ENCODE measurements at places on chromosomes 5 and 9. TPM values are rescaled to one million over a fixed set of nuclear protein-coding genes. Genes with fewer than 3 reads are reported as not detected.

- no peak for DNase-seq
Observed at GRCh38 chr9:83976372-83976771, 3.6 kb downstream of the HNRNPK start.

- DNase-seq: no peak
Observed at GRCh38 chr9:96758845-96759673, 18.8 kb downstream of the ZNF510 start.

Gene PPP2R2B
- 1.6 TPM for total RNA-seq

DNA sequence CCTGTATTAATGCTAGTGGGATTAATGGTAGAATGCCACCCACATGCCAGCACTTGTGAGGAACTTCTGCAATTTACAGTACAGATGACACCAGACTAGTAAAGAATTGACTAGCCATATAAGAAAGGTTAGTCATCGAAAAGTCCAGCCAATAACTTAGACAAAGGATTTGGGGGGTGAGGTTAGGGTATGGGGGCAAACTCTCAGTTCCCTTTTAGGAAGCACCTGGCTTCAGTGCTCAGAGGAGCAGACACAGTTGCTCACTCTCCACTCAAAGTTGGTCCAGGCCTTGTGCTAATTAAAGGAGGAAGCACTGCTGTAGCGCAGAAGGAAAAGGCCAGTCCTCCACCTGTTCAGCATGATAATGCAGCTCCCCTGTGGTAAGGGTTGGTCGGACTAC is 25.2 kb downstream of the TGFBR1 start:
- DNase-seq: no peak

DNA sequence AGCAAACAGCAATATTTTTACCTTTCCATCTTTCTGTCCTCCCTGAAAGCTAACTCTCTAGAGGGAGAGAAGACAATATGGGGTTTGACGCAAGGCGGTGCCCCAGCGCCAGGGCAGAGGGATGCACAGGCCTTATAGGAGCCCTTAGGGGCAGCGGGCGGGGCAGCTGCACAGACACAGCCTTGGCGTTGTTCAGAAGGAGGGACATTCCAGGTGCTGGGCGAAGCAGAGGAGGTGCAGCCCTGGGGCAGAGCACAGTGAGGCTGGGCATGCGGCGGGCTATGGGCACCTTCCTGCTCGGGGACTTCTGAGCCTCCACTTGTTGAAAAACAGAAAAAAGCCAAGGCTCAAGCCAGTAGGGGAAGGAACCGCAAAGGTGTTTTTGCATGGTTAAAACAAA is 33.7 kb upstream of the BICD2 start:
- no peak for DNase-seq

- no peak for DNase-seq
Observed at GRCh38 chr5:179176571-179177230, 116.5 kb downstream of the ZNF354C start.

Gene ZNF354B
- total RNA-seq: 29.8 TPM

GRCh38 chr9:20713172-20713571 is 29.1 kb downstream of the FOCAD start:
- no peak for DNase-seq

DNA sequence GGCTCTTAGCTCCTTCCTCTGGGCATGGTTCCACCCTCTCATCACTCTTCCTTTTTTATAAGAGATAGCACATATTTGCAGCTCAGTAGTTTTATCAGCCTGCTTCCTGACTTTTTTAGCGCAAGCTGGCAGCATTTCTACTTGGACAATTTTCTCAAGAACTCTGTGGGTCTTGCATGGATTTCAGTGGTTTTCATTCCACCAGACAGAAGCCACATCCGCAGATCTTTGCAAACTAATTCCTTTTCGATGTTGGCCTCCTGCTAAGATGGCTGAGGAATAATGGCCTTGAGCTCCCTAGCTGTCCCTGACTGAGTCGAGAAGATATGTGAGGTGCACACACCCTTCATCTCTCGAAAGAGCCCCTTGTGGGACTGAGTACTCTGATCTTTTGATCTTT is 49.5 kb downstream of the GALNT12 start:
- no peak for DNase-seq

- DNase-seq: no peak
Observed at GRCh38 chr9:137484551-137485315, 25.6 kb upstream of the NSMF start.

Gene CERT1
- total RNA-seq: 42.1 TPM

DNA sequence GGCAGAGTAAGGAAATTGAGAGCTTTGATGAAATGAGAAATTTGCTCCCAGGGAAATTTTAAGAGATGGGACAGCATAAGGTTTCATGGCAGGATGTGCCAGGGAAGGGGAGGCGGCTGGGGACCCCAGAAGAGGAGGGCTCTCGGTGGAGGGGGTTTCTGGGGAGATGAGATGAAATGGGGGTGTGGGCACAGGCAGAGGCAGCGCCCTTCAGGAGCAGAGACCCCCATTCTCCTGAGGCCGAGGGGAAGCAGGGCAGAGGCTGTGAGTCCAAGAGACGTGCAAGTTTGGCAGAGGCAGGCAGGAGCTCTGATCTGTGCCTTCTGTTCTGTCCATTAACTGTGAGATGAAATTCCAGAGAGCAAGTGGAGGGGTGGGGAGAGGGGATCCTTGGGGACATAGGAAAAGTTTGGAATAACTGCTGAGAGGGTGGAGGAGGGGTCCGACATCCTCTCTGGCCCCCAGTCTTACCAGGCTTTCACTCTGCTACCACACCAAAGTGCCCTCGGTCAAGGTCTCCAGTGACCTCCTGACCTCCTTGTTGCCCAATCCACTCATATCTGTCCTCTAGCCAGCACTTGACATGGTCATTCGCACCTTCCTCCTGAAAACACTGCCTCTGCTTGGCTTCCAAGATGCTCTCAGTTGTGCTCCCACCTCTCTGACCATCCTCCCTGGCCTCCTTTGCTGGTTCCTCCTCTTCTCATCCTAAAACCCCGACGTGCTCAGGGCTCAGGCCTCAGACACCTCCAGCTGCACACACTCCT is 108.1 kb upstream of the MVB12B start:
- DNase-seq: peak; percentile 6

GRCh38 chr9:38733503-38733902 is 13.6 kb upstream of the FAM240B start:
- DNase-seq: no peak

Measured in breast epithelium (tissue), 4 donors.